Daoy (cell line): ENCODE measurements at places on chromosomes 6 and 20. TPM values are rescaled to one million over a fixed set of nuclear protein-coding genes. Genes with fewer than 3 reads are reported as not detected.

The MOG gene
- not detected in 2 replicates for total RNA-seq

The RAET1G gene
- 0.27 and 0.86 TPM in 2 replicates for total RNA-seq

DNA sequence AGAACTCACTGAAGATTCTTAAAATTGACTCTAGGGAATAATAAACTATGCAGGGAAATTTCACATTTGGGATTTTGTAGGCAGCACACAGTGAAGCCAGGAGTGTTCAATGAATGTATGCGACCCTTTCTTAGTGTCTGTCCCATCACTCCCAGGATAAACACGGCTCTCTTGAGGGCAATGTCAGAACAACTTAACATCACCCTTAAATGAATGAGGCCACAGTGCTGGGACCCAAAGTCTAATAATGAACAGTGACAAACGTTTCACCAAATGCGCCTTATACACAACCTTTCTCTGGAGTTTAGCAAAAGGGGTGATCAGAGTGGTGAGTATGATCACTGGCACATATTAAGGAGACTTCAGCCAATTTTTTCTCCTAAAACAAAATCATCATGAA is 237.3 kb downstream of the CLVS2 start:
- DNase-seq, result no peak

DNA sequence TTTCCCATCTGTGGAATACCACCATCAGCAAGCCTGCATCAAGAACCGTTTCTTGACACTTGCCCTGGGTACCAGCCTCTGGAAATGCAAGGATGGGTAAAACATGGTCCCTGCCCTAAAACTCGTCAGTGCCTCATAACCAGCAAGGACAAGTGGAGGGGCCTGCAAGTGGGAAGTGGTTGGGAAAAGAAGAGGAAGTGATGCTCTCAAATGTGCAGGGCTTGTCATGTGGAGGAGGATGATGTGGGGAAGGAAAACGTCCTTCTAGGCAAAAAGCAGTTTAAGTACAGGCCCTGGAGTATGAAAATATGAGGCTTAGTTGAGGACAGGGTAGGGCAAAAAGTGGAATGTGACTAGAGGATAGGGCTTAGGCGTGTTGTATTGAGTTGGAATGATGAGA is 19.0 kb downstream of the RREB1 start:
- DNase-seq, result no peak
